ENCODE measurements at places on chromosomes 12 and 14.

GRCh38 chr12:32507942-32508320 is 108.6 kb downstream of the FGD4 start:
- H3K4me1 ChIP-seq = peaks cover 78% of the 10 kb centered on the region
- no peaks in the 10 kb centered on the region for H3K36me3 ChIP-seq
- no peaks in the 10 kb centered on the region for H3K27me3 ChIP-seq
- no peak for DNase-seq
- no peak overlapping the region for H3K4me3 ChIP-seq

- DNase-seq = no peak
- H3K4me3 ChIP-seq = no peak overlapping the region
- no peaks in the 10 kb centered on the region for H3K36me3 ChIP-seq
- no peaks in the 10 kb centered on the region for H3K4me1 ChIP-seq
- no peak overlapping the region for H3K27ac ChIP-seq
Observed at GRCh38 chr12:27772328-27773049, 7.5 kb upstream of the KLHL42 start.

DNA sequence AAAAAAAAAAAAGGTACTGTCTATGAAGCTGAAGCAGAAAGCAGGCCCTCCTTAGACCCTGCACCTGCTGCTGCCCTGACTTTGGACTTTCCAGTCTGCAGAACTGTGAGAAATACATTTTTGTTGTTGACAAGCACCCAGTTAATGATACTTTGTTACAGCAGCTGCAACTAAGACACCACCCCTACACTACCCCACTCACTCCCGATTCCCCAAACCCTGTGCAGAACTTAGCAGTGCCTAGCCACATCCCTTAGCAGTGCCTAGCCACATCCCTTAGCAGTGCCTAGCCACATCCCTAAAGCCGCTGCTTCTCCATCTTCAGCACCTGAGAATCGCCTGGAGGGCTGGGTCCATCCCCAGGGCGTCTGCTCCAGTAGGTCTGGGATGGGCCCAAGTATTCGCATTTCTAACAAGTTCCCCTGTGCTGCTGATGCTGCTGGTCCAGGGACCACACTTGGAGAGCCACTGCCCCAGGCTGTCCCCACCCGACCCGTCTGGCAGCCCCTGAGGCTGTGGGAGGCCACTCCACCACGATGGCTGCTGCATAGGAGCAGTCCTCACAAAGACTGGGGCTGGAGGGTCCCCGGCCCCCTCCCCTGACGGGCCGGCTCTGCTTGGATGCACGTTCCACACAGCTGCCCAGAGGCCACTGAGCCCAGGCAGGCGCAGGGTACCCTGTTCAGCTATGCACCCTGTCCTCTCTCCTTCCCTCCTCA is 10.8 kb upstream of the PPP1R13B start:
- no peak overlapping the region for H3K4me3 ChIP-seq
- H3K4me1 ChIP-seq = peaks cover 52% of the 10 kb centered on the region
- DNase-seq = no peak
- no peaks in the 10 kb centered on the region for H3K36me3 ChIP-seq

GRCh38 chr14:57302883-57303282 is 34.1 kb downstream of the AP5M1 start:
- no peak for DNase-seq
- H3K36me3 ChIP-seq = no peaks in the 10 kb centered on the region
- H3K27me3 ChIP-seq = peaks cover 24% of the 10 kb centered on the region
- no peak overlapping the region for H3K4me3 ChIP-seq
- no peaks in the 10 kb centered on the region for H3K4me1 ChIP-seq

GRCh38 chr12:122184517-122184916 is 1.6 kb downstream of the LRRC43 start:
- no peak overlapping the region for H3K4me3 ChIP-seq
- H3K27ac ChIP-seq = no peak overlapping the region
- H3K27me3 ChIP-seq = peaks cover 29% of the 10 kb centered on the region
- no peaks in the 10 kb centered on the region for H3K36me3 ChIP-seq

DNA sequence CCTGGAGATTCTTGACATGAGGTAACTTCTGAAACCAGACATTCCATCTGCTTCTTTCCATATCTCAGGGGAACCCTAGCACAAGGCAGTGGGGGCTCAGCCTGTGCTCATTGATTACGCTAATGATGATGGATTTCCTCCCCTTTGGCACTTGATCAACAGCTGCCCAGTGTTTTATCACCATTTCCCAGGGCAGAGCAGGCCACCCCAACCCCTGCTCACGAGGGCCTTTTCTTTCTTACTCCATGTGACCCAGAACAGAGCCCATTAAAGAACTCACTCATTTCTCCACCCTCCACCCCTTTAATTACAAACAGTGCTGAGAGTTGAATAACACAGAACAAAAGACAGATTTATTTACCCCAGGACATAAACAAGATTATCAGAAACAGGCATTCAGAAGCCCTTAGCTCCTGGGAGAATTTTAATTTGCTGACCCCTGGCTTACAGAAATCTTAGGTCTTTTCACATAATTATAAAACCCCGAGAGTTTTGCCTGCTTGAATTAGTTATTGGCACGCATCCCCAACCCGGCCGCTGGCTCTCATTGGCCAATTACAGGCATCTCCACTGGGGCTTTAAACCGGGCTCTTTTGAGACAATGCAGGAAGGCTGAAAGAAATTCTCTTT is 32.0 kb upstream of the CCDC60 start:
- H3K27me3 ChIP-seq = no peaks in the 10 kb centered on the region
- DNase-seq = no peak
- H3K27ac ChIP-seq = no peak overlapping the region
- no peak overlapping the region for H3K4me3 ChIP-seq
- no peaks in the 10 kb centered on the region for H3K36me3 ChIP-seq
- H3K4me1 ChIP-seq = no peaks in the 10 kb centered on the region

DNA sequence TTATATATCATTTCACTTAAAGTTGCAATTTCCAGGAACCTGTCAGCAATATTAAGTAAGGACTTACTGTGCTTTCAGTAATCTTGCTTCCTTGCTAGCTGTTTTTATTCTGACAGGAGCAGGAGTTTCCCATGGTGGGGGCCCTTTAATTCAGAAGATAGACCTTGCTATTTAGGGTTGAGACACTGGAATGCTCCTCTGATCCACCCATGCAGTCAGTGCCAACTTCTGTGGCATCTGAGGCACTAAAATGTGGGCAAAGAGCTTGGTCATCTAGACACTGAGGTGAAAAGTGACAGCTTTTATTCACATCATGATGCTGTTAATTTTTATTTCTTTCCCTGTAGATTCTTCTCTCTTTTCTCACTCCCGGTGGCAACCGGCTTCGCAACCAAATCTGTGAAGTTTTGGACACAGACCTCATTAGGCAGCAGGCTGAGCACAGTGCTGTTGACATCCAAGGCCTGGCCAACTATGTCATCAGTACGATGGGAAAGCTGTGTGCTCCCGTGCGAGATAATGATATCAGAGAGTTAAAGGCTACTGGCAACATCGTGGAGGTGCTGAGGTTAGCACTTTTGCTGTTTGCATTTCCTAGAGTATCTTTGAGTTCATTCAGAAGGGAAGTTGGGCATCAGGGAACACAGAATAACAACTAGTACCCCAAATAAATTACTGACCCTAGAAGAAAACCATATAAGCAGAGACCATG is 18.8 kb downstream of the TCP11L2 start:
- peak overlapping the region; percentile 69 for H3K27ac ChIP-seq
- H3K27me3 ChIP-seq = no peaks in the 10 kb centered on the region
- H3K36me3 ChIP-seq = peaks cover 95% of the 10 kb centered on the region
- DNase-seq = no peak

- H3K36me3 ChIP-seq = no peaks in the 10 kb centered on the region
- DNase-seq = no peak
- no peak overlapping the region for H3K27ac ChIP-seq
- H3K27me3 ChIP-seq = no peaks in the 10 kb centered on the region
Observed at GRCh38 chr14:44339231-44339630, 167.9 kb downstream of the FSCB start.

- DNase-seq = no peak
- peak overlapping the region; percentile 64 for H3K4me3 ChIP-seq
- H3K4me1 ChIP-seq = peaks cover 22% of the 10 kb centered on the region
- H3K27me3 ChIP-seq = peaks cover 94% of the 10 kb centered on the region
- no peak overlapping the region for H3K27ac ChIP-seq
Observed at GRCh38 chr14:70188322-70188658, 461 bp downstream of the SLC8A3 start.

DNA sequence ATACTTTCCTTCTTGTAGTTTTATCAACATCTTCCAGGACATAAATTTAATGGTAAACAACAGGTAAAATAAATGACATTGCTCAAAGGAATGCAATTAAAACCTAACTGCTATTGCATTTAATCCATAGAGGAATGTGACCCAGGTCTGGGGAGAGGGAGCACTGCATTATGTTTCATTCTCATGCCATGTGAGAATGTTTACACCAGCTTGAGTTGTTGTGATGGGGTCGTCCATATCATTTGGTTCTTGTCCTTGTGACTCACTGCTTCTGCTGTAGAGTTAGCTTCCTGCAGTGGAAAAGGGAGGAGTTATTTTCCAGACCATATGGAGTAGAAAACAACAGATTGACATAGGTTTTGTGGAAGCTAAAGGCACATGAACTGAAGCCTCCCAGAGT is 129.3 kb upstream of the PMCH start:
- no peaks in the 10 kb centered on the region for H3K36me3 ChIP-seq
- no peaks in the 10 kb centered on the region for H3K4me1 ChIP-seq
- DNase-seq = no peak
- H3K27ac ChIP-seq = no peak overlapping the region
- H3K4me3 ChIP-seq = no peak overlapping the region
- H3K27me3 ChIP-seq = no peaks in the 10 kb centered on the region

- no peak for DNase-seq
- H3K27ac ChIP-seq = peak within 1 kb of the TSS; percentile 86
- peak within 1 kb of the TSS; percentile 95 for H3K4me3 ChIP-seq
- no peaks in the 10 kb centered on the region for H3K36me3 ChIP-seq
- peaks cover 21% of the 10 kb centered on the region for H3K4me1 ChIP-seq
- no peaks in the 10 kb centered on the region for H3K27me3 ChIP-seq
Observed at GRCh38 chr12:55965941-55966407, at the start of gene PMEL. Gene PMEL, minus strand, starts transcription at chr12:55966042. Its CDS starts 31 bp downstream, at chr12:55966011.

GRCh38 chr12:2934371-2934770 is 24.8 kb upstream of the TEAD4 start:
- no peak overlapping the region for H3K27ac ChIP-seq
- DNase-seq = no peak
- H3K4me3 ChIP-seq = no peak overlapping the region
- H3K36me3 ChIP-seq = peaks cover 83% of the 10 kb centered on the region
- H3K27me3 ChIP-seq = no peaks in the 10 kb centered on the region

DNA sequence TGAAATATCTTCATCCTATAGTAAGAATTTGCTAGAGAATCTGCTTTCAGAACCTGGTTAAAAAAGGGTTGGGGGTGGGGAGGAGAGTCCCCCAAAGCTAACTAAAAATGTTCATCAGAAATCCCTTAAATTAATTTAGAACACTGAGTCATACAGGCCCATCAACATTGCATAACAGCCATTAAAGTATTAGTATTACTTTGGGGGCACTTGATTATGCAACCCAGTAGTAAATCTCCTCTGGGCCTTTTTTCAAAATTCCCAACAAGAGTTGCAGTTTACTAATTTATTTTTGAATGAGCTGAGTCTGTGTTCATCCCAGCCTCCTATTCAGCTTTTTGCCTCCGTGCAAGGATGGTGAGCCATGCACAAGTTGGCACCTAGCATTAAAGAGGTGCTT is 8.8 kb upstream of the SLC24A4 start:
- H3K36me3 ChIP-seq = no peaks in the 10 kb centered on the region
- H3K4me1 ChIP-seq = no peaks in the 10 kb centered on the region
- H3K27me3 ChIP-seq = peaks cover 27% of the 10 kb centered on the region
- H3K27ac ChIP-seq = no peak overlapping the region
- DNase-seq = no peak

DNA sequence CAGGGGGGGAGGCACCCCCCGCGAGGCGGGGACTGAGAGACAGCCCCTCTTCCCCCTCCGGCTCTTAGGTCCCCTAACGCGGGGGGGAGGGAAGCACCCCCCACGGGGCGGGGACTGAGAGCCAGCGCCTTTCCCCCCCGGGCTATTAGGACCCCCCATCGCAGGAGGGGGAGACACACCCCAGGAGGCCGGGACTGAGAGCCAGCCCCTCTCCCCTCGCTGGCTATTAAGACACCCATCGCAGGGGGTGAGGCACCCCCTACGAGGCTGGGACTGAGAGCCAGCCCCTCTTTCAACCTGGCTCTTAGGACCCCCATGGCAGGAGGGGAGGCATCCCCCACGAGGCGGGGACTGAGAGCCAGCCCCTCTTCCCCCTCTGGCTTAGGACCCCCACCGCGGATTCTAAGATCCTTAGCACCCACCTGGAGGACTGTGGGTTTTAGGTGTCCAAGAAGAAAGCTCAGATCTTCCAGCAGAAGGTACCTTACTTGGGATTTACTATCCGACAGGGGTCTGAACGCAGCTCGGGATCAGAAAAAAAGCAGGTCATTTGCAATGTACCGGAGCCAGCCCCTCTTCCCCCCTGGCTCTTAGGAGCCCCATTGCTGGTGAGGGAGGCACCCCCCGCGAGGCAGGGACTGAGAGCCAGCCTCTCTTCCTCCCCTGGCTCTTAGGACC is 197.8 kb upstream of the PZP start:
- H3K4me3 ChIP-seq = peak overlapping the region; percentile 51
- DNase-seq = no peak
- no peaks in the 10 kb centered on the region for H3K36me3 ChIP-seq
- H3K27me3 ChIP-seq = no peaks in the 10 kb centered on the region
- no peaks in the 10 kb centered on the region for H3K4me1 ChIP-seq
- H3K27ac ChIP-seq = no peak overlapping the region

All from left ventricle myocardium inferior (tissue), 1 donor.